ENCODE measurements at places on chromosomes 12 and 14. TPM values are rescaled to one million over a fixed set of nuclear protein-coding genes. Genes with fewer than 3 reads are reported as not detected.

DNA sequence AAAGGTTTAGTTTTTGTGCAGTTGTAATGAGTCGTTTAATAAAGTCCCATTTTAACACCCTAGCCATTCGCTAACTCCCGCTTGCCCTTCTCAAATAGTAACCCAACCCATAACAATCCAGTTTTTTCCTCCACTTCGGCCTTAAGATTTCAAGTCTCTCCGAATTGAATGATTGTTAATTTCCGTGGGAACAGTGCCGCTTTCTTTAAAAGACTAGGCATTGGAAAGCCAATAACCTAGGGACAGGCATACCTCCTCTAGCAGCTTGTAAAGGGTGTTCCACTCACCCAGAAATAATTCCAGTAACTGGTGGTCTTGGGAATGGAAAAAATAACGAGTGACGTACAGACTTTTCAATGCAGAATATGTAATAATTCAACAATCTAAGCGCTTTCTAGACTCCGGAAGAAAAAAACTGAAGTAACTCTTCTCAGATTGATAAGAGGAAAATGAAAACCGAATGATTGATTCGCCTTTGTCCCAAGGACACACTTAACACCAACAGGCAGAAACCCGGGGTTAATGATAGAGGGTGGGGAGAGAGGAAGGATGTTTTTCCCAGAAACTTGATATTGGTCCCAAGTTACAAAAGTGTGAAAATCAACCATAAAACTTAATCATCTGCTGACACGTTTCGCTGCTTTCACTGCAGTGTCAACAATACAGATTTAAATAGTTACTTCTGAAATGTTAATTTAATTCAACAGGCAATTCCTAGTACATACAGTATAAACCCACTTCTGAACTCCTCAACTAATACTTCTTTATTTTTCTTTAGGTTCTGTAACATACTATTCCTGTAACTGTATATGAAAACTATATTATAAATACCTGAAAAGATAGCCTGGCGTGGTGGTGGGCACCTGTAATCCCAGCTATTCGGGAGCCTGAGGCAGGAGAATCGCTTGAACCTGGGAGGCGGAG lies 1.0 kb upstream of the SINHCAF start:
- no peak for DNase-seq

The CCDC197 gene
- not detected for polyA plus RNA-seq

DNA sequence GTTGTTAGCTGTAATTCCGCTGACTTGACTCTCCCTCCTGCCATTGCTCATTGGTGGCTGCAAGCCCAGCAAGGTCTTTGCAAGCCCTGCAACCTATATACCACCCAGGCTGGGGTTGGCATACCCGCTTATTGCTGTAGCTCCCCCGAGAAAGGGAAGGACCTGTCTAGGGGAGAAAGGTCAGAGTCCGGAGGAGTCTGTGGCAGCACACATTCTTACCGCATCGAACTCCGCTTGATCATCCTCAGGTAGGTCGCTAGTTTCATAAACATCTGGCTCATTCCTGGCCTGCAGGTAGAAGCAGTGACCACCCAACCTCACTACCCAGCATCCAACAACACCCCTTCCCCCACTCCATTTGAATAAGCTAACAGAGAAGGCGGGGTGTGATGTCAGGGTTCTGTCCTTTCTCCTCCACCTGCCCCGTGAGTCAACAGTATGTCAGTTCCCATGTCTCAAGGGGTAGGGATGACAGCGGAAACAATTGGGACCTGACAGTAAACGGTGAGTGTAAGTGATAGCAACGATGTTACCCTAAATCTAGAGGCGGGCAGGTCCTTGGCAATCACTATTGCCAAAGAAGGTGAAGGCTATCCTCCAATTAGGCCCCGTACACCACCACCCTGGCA lies 1.1 kb downstream of the DCTN2 start:
- no peak for DNase-seq

- no peak for DNase-seq
Measured at GRCh38 chr14:49820176-49820575, 32.4 kb downstream of the NEMF start.

The BEGAIN gene
- polyA plus RNA-seq, result not detected

DNA sequence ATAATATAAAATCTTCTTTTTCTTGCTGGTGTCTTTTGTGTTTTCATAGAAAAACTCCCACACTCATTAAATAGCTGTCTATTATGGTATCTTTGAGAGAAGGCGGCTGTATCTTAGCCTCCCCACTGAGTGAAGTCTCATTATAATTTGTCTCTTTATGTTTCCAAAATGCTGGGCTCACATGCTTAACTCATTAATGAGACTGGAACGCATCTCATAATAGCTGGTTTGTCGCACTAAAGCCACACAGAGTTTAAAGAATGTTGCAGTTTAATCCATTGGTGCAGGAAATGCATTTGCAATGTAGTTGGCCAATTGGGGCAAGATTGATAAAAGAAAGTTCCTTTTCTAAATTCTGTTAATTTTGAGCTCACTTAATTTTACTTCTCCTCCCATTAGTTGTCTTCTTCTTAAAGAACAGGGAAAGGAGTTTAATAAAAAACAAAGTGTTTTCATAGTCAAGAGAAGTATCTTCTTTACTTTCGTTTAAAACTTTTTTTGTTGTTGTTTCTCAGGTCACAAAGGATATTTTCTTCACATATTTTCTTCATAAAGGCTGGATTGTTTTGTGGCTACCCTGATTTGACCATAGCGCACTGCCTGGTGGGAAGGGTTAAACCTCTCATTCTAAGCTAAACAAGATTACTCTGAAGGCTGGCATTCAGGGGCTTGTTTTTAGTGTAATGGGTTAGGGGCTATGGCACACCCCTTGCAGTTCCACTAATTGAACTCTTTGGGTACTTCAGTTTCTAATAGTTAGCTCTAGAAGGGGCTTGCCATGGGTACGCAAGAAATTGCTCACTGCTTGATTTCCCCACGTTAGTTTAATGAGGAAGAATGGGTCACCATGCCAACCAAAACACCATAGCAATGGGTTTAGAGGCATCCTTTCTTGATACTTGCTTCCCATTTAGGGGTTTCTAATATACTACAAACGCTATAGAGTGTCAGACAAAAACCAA lies 197.0 kb downstream of the TMTC2 start:
- no peak for DNase-seq

DNA sequence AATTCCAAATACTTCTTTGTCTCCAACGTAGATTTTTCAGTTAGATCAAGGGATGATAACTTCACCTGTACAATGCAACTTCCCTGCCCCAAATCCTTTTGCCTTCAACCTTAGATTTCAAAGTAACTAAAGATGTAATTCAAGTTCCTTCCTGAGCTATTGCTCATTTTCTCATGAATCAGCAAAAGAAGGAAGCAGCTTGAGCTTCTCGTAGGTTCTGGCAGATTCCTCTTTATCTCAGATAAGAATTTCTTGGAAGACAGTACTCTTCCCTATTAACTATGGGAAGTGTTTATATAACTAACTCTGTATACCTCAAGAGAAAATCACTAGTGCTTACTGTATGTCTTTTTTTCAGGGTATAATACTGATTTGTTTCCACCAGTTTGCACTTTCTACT lies 203.8 kb downstream of the RASSF9 start:
- no peak for DNase-seq

GRCh38 chr12:52582971-52583456 lies 9.4 kb upstream of the KRT74 start:
- DNase-seq, result peak; percentile 61

All from CD4-positive, CD25-positive, alpha-beta regulatory T cell (primary cell).